ENCODE measurements at places on chromosomes 5 and 9.

DNA sequence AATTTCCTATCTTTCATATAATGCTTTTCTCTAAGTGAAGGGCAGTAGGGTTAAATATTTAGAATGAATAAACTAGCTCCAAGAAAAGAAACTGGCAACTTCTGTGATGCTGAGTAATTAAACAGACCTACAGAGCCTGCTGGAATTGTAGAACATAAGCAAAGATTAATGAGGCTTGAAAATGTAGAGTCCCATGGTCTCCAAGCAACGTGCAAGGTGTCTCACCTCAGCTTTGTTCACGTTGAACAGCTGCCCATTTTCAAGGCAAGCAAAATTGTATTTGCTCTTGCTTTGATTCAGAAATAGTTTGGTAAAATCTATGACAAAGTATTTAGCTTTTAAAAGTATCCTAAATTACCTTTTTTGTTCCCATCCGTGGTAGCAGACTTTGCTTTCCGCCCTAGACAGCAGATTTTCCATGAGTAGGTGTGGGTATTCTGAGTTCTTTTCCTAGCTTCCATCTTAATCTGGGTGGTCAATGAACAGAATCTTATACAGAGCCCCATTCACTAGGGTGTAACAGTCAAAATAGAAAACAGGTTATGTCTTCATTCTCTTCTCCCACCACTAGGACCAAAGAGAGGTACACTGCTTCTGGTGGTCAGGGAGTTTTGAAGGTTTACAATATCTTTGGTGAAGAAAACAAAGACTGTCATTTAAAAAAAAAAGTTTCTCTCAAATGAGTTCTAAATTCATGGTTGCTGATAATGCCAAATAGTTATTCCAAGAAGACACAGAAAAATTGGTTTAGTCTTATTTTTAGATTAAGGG, 52.1 kb upstream of the TYRP1 start:
- no peak for DNase-seq

DNA sequence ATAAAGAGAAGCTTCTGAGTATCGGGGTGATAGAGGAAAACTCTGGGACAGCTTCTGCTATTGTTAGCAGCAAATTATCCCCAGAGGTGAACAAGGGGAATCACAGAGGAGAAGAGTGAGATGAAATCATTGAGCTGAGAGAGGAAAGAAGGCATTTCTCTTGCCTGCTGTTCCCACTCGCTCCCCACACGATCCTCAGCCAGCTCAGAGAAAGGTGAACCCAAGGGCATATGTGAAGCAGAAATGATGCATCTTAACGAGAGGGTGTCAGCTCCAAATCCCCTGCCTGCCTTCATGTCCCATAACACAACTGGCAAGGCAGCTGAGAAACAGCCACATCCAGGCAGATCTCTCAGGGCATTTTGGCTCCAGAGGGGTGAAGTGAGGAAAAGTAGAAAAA, 111.6 kb downstream of the BRINP1 start:
- DNase-seq, result no peak

- no peak for DNase-seq
These were observed 97.3 kb upstream of the DAB2 start for GRCh38 chr5:39521940-39522590.

DNA sequence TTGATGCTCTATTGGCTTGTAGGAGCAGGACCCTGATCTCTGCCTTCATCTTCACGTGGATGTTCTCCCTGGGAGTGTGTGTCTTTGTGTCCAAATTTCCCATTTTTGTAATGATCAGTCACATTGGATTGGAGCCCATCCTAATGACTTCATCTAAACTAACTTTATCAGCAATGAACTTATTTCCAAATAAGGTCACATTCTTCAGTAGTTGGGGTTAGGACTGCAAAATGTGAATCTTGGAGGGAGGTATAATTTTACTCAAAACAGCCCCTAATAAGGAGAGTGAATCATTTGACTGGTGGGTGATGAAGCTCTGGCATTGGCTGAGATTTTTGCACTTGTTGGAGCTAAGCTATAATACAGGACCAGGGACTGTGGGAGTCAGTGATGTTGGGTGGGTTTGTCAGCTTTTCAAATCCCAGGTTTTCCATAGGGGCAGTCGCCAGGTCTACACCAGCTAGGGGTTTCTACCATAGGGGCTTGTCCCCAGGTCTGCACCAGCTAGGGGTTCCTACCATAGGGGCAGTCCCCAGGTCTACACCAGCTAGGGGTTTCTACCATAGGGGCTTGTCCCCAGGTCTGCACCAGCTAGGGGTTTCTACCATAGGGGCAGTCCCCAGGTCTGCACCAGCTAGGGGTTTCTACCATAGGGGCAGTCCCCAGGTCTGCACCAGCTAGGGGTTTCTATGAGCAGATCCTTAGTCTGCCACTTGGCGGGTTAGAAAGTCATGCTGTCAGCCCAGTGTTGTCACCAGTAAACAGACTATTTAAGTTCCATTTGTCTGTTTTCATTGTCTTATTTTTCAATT, 382.6 kb upstream of the DAP start:
- DNase-seq, result no peak

DNA sequence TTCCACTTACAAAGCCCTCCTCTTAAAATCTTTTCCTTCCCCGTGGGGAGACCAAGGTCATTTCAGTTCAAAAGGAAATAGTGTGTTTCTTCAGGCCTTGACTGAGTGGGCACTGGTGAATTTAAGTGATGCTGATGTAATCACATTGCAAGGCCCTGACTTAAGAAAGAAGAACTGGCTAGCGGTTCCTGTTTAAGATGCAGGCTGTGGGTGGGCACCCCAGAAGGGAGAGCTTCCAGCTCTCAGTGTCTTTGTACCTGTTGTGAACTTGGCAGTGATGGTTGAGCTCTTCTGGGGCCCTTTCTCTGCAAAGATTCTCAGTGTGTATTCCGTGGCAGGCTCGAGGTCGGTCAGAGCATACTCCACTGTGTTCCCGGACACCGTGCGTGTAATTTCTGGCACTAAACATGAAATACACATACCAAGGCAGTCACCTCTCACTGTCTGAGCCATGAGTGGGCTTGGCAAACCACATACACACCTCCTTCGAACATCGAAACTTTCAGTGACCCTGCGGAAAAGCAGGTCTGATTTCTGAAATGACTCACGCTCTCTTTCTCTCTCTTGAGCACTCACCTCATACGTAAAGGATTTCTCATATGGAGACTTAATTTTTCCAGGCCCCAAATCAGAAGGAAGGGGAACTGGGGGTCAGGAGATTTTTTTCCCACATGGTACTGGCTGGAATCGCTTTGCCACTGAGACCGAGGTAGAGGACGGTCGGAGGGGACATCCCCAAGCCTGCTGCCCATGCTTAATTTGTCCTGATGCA, 81.9 kb downstream of the TNC start:
- DNase-seq, result no peak
